ENCODE measurements at places on chromosomes 3 and 15. TPM values are rescaled to one million over a fixed set of nuclear protein-coding genes. Genes with fewer than 3 reads are reported as not detected.

BNC1 gene
- not detected for polyA plus RNA-seq

NRG4 gene
- not detected for polyA plus RNA-seq

ACKR2 gene
- polyA plus RNA-seq: not detected

CILP gene
- 0.08 TPM for polyA plus RNA-seq

ZNF80 gene
- 0.67 TPM for polyA plus RNA-seq

OXTR gene
- polyA plus RNA-seq: 0.05 TPM

DNA sequence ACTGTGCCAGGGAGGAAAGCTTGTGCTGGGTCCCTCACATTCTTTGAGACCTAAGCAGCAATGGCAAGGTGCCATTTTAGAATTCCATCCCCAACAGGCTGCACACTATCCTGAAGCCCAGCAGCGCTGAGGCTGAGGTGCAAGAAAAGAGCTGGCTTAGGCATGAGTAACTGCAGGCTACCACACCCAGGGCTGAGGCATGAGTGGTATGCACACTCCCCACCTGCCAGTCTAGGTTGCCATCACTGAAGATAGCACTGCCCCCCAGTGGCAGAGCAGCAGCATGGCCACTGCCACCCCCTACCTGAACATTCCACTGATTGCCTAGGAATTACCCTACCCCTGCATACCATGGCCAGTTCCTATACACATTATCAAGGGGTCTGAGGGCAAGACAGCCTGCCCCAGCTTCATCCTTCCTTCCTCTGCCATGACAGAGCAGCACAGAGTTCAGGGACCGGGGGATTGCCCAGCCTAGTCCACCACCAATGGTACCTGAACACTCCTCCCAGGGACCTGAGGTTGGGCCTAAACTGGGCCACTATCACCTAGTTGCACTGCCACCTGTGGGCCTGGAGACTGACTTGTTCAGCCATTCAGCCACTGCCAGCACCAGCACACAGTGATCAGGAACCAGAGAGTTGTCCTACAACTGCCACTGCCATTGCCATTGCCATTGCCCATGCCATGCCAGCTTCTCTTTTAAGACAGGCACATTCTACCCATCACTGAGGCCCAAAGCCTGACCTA is 129.8 kb downstream of the SATB1 start:
- DNase-seq: no peak

DNA sequence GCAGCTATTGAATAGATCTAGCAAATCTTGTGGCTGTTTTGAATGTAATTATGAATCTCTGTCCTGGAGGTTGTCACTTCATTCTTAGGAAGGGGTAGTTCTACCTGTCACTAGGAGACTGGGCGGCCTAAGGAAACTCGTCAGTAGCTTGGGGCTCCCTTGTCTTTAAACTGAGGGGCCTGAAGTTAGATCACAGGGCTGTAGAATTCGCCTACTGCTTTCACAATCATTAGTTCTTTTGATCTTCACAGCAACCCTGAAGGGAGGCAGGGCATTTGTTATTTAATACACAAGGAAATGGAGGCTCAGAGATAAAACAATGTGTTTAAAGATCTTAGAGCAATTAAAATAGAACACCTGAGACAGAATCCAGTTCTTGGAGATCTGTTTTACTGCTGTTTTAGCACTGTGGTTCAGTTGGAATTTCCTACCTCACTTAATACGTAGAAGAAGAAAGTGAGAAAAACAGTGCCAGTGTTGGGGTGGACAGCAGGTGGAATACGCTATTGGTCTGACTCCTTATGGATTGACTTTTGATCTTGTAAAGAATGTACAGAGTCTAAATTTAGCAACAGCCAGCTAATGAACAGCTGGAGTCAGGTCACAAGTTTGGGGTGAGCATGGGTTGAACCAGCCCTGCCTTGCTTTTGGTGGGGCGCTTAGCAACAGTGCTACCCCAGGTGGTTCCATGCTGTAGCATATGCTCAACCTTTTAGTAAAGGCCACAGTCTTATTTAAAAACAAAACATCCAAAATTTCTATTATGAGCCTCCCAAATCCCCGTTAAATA is 71.4 kb upstream of the BHLHE40 start:
- DNase-seq: no peak

DNA sequence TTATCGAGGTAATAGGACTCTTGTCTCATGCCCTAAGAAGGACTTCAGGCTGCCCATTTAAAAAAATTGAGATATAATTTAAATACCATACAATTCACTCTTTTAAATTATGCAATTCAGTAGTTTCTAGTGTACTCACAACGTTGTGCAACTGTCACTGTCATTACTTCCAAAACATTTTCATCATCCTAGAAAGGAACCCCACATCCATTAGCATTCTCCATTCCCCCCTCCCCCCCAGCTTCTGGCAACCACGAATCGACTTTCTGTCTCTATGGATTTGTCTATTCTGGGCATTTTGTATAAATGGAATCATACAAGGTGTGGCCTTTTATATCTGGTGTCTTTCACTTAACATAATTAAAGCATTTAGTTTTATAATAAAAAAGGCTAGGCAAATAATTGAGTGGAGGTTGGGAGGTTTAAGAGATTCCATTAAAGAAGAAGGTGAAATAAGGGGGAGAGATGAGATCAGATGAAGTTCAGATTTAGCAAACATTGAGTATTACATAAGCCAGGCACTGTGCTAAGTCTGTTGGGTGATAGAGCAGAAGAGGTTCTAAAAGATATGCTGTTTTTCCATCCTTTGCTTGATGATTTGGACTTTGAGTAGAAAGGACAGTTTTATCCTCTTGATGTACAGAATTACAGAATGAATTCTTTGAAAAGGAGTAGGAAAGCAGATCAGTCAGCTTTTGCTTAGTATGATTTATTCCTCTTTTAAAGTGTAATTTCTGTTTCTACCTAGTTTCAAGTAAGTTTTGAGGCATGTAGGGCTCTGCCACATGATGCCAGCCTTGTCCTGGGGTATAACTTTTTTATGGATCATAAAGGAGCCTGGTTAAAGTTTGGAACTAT is 36.3 kb downstream of the UBE2E2 start:
- no peak for DNase-seq

- no peak for DNase-seq
Observed at GRCh38 chr15:31955734-31956133, 74.6 kb upstream of the CHRNA7 start.

DNA sequence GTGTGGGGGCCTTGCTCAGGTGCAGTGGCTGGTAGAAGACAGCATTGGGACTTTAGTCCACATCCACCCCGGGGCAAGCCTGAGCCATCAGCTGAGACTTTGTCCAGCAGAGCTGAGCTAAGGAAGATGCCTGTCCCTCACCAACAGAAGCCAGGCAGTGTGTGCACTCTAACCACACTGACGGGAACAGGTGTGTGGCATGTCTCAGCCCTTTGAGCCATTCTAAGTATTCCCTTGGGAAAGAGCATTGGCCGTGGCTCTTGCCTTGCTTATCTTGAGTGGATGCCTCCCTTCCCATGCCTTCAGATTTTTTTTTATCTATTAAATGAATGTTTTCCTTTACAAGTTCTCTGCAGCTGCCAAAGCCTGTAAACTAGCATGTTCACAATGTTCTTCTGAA is 3.5 kb downstream of the GABRA5 start:
- no peak for DNase-seq

- DNase-seq: no peak
Observed at GRCh38 chr15:83613714-83614113, 40.2 kb upstream of the ADAMTSL3 start.

GRCh38 chr3:64133987-64134386 is 91.3 kb downstream of the PRICKLE2 start:
- DNase-seq: no peak

DNA sequence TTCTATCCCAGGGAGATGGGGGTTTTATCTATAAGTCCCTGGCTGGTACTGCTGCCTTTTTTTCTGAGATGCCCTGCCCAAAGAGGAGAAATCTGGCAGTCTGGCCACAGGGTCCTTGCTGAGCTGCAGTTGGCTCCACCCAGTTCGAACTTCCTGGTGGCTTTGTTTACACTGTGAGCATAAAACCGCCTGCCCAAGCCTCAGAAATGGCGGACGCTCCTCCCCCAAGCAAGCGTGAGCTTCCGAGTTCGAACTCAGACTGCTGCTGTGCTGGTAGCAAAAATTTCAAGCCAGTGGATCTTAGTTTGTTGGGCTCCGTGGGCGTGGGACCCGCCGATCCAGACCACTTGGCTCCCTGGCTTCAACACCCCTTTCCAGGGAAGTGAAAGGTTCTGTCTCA is 126.8 kb upstream of the SUCLG2 start:
- no peak for DNase-seq

GRCh38 chr3:119729996-119730395 is 27.2 kb downstream of the CFAP91 start:
- DNase-seq: no peak

- DNase-seq: no peak
Observed at GRCh38 chr15:83206526-83207008, 1.1 kb downstream of the HDGFL3 start.

DNA sequence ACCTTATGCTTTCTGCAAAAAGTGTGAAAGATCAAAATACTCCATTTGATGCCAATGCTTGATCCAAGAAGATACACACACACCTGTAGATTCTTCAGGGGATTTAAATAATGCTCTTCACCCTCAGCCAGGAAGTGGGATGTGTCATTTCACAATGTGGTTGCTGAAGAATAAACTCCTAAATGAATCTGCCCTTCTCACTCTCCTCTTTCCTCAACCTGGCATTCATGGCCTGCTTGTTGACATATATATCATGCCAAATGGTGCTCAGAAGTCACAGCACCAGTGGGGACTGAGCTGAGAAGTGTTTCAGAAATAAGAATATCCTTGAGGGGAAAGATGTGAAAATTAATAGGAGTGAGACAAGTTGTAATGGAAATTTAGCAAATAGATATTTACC is 146.6 kb upstream of the ARHGEF26 start:
- DNase-seq: no peak

- DNase-seq: no peak
Observed at GRCh38 chr15:36579792-36580431, 486 bp downstream of the CDIN1 start.

GRCh38 chr15:100711516-100712021 is 109.2 kb downstream of the ASB7 start:
- no peak for DNase-seq

DNA sequence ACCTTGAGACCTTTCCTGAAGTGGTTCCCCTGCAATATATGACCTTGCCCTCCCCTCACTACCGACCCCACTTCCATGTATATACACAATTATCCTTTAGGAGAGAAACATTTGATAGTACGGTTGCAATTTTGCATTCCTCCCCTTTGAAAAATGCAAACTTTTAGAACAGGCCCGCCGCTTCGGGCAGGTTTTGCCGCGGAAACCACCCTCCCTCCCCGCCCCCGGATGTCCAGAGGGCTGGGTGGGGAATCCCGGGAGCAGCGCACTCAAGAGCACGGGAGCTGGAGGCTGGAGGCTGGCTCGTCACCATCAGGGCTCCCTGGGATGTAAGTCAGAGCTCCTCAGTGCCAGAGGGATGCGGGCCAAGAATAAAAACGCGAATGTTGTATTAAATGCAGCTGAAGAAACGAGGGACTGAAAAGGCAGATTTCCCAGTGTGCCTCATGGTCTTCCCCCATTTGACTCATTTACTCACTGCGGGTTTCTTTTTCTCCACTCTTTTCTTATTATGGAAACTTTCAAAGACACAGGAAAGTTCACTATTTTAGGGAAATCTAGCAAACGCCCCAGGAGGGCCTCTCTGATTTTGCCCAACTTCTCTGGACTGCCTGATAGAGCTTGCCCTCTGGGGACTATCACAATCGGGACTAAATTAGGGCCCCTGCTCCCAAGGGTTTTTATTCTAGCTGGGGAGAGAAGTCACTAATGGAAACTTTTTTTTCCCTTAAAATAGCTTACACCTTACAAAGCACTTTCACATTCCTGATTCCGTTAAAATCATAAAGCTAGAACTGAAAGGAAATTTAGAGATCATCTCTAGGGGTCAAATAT is 2.9 kb upstream of the USP3 start:
- peak; percentile 49 for DNase-seq

GRCh38 chr3:149460117-149460516 is 14.4 kb upstream of the TM4SF4 start:
- DNase-seq: no peak

- DNase-seq: no peak
Observed at GRCh38 chr3:159608311-159608710, 380.3 kb upstream of the IL12A start.

- no peak for DNase-seq
Observed at GRCh38 chr15:70195587-70196305, 98.0 kb upstream of the TLE3 start.

GRCh38 chr15:76866716-76867321 is 38.3 kb downstream of the SCAPER start:
- no peak for DNase-seq

DNA sequence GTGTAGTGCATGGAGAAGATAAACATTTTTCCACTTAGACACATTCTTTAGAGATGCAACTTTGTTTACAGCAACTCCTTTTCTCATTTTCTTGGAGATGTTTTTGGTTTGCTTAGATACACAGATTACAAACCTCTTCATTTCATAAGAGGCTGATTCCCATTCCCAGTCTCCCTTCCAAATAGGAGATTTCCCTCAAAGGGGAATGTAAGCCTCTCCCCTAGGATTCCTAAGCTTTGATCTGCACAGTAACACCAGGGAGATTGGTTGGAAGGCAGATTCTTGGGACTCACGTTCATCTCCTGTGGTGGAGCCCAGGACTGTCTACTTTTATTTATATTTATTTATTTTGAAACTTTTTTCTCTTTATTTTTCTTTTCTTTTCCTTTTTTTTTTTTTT is 63.2 kb downstream of the MCTP2 start:
- DNase-seq: no peak

- DNase-seq: no peak
Observed at GRCh38 chr15:61205346-61205921, 23.7 kb downstream of the RORA start.

DNA sequence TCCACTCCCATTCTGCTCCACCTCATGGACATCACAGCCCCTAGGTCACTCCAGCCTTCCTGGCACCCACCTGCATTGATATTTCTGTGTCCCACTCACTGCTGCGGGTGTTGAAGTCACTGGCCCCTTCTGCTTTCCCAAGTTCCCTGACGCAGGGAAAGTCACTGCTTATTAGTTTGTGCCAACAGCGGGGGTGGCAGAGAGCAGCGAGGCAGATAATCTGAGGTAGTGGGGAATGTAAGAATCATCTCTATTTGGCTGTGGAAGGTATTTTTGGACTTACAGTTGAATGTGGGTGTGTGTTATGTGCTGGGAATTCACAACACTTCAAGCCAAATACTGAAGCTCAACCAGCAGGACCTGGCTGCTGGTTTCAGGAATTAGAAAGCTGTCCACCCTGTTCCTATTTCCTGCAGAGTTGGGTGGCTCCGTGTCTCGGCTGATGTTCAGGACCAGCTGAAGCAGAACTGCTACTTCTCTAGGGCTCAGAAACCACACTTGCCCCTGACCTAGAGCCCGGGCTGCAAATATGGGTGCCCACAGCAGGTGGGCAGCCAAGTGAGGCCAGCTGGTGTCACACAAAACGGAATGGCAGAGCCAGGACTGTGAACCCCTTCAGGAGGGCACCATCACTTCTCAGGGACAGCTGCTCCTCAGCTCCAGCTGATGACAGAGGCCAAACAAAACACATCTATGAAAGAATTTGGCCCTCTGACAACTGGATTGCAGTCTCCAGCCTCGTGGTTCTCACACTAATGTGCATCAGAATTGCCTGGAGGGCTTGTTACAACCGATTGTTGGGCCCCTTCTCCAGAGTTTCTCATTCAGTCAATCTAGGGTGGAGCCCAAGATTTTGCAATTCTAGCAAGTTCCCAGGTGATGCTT is 57.7 kb downstream of the SEMA5B start:
- DNase-seq: no peak

Measured in CD8-positive, alpha-beta memory T cell (primary cell).